ENCODE measurements at places on chromosomes 3 and 15. TPM values are rescaled to one million over a fixed set of nuclear protein-coding genes. Genes with fewer than 3 reads are reported as not detected.

DNA sequence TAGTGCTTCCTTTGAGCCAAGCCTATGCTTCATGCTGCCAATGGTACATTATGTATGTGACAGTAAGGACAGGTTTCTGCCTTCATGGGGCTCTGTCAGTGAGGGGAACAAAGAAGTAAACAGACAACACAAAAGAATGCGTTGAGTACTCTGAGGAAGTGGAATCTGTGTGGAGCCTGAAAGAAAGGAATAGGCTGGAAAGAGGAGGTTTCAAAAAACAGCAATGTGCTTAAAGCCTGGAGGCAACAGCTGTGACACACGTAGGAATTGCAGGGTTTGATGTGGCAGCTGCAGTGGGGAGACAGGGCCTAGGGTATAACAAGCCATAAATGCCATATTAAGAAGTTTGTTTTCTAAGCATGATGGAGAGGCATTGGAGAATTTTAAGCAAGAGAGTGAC lies 316.7 kb downstream of the CLSTN2 start:
- H3K27me3 ChIP-seq, result no peaks in the 10 kb centered on the region
- no peak overlapping the region for H3K4me3 ChIP-seq
- no peaks in the 10 kb centered on the region for H3K4me1 ChIP-seq
- peak; percentile 57 for DNase-seq
- no peak overlapping the region for H3K27ac ChIP-seq

DNA sequence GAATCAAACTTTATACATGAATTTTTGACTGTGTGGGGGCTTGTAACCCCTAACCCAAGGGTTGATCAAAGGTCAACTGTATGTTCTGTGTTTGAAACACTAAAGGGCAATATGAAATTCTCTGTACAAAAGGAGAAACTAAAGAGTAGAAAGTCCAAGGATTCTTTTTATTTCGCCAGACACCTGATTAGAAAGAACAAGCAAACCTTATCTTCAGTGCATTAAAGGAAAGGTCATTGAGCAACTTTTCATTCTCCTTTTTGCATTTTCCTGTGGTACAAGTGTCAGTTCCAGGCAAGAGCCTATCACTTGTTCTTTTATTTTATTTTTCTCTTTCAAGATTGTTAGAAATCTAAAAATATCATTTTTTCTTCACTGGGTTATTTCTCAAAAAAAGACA lies 430.1 kb upstream of the EPHA3 start:
- H3K36me3 ChIP-seq, result no peaks in the 10 kb centered on the region
- no peak overlapping the region for H3K4me3 ChIP-seq
- H3K27ac ChIP-seq, result no peak overlapping the region
- no peaks in the 10 kb centered on the region for H3K4me1 ChIP-seq

- no peak overlapping the region for H3K4me3 ChIP-seq
- DNase-seq, result no peak
- H3K36me3 ChIP-seq, result no peaks in the 10 kb centered on the region
- no peaks in the 10 kb centered on the region for H3K4me1 ChIP-seq
Observed at GRCh38 chr3:116057400-116058006, 387.8 kb downstream of the LSAMP start.

GRCh38 chr15:44580105-44580504 lies 43.2 kb downstream of the EIF3J start:
- no peak for DNase-seq
- H3K27ac ChIP-seq, result no peak overlapping the region
- no peaks in the 10 kb centered on the region for H3K27me3 ChIP-seq
- peaks cover 37% of the 10 kb centered on the region for H3K36me3 ChIP-seq
- H3K4me3 ChIP-seq, result no peak overlapping the region

DNA sequence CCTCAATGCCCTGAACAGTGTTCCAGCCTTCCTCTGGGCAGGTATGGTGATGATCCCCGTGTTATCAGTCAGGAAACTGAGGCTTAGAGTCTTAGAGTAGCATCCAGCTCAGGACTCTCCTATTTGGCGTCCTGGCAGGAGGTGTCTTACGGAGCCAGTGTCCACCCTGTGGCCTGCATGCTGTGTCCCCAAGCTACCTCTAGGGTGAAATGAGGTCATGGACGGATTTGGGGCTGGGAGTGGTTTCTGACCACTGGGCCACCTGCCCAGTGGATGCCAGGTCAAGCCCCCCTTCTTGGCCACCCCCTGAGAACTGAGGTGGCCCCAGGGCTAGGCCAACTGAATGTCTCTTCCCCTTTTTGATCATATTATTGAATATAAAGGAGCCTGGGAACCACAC lies 27.2 kb upstream of the SLC6A6 start:
- no peaks in the 10 kb centered on the region for H3K36me3 ChIP-seq
- H3K4me1 ChIP-seq, result peaks cover 40% of the 10 kb centered on the region
- H3K4me3 ChIP-seq, result no peak overlapping the region
- DNase-seq, result no peak

GRCh38 chr3:125077864-125078263 lies 22.1 kb upstream of the HEG1 start:
- no peaks in the 10 kb centered on the region for H3K27me3 ChIP-seq
- H3K4me1 ChIP-seq, result no peaks in the 10 kb centered on the region
- H3K36me3 ChIP-seq, result no peaks in the 10 kb centered on the region
- no peak for DNase-seq
- no peak overlapping the region for H3K27ac ChIP-seq
- H3K4me3 ChIP-seq, result no peak overlapping the region

The CCR8 gene
- total RNA-seq, result not detected
